ENCODE measurements at places on chromosomes 12 and 14.

DNA sequence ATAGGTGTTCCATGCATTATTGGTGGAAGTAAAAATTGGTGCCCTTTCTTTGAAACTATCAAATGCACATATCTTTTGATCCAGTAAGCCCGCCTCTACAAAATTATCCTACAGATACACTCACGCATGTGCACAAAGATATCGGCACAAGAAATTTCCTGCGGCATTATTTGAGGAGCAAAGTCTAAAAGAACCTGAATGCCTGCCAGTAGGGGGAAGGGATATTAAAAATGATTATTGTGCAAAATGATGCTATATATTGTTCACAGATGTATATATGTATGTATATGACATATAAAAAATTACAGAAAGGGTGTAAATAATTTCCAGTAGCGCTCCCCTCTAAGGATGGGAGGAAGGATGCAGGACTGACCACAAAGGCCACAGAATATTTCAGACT is 24.7 kb upstream of the ADIPOR2 start:
- DNase-seq, result no peak

- DNase-seq, result no peak
Observed at GRCh38 chr14:92495027-92495426, 18.6 kb upstream of the RIN3 start.

GRCh38 chr12:480831-481816 is 21.4 kb downstream of the B4GALNT3 start:
- DNase-seq, result no peak

GRCh38 chr12:116528498-116528897 is 30.7 kb upstream of the MAP1LC3B2 start:
- no peak for DNase-seq

- no peak for DNase-seq
Observed at GRCh38 chr12:3161861-3162260, 84.7 kb downstream of the TSPAN9 start.

DNA sequence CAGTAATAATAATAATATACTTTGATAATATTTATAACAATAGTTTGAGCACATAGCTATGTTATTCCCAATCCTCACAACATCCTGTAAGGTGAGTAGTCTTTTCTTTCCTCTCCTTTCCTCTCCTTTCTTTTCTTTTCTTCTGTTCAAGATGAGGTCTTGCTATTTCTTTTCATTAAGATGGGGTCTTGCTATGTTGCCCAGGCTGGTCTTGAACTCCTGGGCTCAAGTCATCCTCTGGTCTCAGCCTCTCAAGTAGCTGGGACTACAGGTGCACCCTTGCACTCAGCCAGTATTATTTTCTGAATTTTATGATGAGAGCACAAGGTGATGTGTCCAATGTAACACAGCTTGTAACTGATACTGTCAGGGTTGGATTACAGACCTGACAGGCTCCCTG is 134.6 kb downstream of the OTOGL start:
- no peak for DNase-seq

DNA sequence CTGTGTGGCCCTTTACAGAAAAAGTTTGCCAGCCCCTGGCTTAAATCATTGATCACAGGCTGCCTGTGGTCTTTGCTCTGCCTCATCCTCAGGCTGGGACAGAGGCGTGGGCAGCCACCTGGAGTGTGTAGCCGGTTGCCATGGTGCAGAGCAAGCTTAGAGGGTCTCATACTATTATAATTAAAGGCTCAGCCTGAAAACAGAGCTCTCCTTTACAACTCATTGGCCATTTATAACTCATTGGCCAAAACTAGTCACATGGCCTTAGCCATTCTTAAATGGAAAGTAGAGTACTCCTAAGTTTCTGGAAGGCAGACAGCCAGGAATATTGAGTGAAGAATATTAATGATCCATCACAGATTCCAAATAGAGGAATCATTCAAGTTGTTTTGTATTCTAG is 3.0 kb downstream of the HSP90B1 start:
- DNase-seq, result no peak

- no peak for DNase-seq
Observed at GRCh38 chr12:132729541-132730320, 19.1 kb downstream of the PGAM5 start.

GRCh38 chr14:54207075-54207474 is 189.7 kb upstream of the CDKN3 start:
- DNase-seq, result no peak

DNA sequence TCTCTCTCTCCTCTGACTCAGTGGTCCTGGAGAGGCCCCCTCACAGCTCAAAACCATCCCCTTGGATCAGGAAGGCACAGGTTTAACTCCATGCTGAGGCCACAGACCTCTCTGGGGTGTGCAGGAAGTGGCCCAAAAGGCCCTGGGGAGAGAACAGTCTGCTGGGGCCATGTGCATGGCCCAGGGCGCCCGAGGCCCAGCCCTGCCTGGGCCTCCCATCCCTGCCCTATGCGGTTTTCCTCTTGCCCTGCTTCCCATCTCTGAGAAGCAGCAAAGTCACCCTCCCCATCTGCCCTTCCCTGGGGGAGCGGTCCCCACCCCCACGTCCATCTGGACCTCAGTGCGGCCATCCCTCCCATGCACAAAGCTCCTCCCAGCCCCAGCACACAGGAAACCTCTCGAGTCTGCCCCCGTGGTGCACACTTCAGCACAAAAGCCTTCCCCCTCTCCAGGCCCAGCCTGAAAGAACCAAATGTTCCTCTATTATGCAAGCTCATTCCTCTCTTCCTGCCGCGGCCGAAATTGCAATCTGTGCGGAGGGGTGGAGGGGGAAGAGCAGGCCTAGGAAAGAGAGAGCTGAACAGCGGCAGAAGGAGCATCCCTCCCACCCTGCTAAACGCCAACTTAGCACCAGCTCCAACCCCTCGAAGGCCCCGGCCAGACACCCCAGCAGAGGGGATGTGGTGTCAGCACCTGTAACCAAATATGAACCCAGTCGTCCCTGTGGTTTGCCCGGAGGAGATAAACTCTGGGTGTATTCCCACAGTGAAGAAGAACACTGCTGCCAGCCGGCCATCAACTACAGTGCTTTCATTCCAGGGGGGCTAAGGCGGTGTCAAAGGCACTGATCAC is 108.5 kb downstream of the SCARB1 start:
- no peak for DNase-seq

- no peak for DNase-seq
Observed at GRCh38 chr12:122888232-122888752, 7.6 kb downstream of the VPS37B start.

DNA sequence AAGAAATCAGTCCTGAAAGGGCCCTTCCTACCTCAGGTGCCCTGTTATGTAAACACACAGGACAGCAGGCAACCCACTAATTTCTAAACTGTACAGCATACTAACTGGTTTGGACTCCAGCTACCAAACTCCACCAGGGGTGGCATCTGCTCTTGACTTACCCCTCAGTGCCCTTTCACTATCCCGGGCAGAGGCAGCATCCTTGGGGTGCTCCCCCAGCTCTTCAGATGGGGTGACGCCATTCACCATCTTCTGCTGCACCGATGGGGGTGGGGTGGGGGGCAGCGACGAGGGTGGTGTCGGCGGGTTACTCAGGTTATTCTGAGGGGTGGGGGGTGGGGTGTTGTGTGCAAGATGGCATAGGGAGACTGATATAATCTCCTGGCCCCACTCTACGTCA is 11.5 kb upstream of the PRKAG1 start:
- no peak for DNase-seq

DNA sequence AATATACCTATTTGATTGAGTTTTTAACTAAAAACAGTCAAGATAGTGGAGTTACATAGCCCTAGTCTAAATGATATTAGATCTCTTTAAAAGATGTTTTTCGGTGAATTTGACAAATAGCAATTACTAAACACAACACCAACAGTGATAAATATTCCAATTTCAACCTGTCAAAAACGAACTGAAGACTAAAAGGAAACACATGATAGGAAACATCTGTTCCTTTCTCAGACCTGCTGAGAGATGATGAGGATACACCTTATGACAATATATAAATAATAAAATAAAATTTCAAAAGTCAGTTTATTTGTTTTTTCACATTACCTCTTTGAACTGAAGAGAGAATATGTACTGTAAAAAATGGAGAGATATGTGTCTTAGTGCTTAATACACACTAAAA is 232.7 kb downstream of the RASSF9 start:
- no peak for DNase-seq

DNA sequence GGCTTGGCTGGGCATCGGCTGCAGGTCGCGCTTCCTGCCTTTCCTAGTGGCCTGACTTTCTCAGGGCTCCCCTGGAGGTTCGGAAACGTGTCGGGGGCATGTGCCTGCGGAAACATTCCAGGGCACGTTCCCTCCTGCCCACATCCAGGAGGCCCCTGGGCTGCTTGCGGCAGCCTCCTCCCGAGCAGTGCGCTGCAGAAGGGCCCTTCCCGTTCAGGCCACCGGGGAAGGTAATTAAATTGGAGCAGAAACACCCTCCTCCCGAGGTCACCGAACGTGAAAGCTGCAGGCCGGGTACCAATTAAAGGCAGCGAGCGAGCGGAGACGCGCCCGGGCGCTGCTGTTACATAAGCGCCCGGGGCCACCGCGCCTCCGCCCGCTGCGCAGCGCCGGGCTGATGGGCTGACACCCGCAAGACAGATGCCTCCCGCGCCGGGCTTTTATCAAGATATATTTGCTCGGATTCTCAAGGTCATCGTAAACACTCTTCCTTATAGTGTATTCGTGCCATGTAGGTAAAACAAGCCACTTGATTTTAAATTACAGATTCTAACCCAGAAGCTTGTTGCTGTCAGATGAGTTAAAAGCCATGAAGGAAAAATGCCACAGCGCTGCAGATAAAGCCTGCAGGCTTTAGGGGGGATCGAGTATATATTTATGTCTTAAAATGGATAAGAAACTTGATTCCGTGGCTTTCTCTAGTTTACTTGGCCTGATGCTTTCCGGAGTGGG is 31.4 kb downstream of the SSPN start:
- DNase-seq, result no peak

- no peak for DNase-seq
Observed at GRCh38 chr14:80135305-80136088, 75.8 kb downstream of the DIO2 start.

- DNase-seq, result no peak
Observed at GRCh38 chr12:92439420-92439805, 263.4 kb upstream of the PLEKHG7 start.

DNA sequence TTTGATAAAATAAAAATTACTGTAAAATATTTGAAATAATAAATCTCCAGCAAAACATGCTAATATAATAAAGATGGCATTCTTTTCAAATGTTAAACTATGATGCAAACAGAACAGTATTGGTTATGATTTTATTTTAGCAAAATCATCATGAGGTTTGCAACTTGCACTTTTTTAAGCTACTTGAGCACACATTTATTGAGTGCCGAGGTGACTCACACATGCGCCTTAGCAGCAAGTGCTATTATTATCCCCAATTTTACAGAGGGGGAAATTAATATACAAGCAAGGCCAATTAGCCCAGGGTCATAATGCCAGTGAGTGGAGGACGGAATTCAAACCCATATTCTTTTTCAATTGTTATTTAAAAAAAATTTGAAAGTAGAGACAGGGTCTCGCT is 7.3 kb downstream of the DYRK4 start:
- DNase-seq, result no peak

DNA sequence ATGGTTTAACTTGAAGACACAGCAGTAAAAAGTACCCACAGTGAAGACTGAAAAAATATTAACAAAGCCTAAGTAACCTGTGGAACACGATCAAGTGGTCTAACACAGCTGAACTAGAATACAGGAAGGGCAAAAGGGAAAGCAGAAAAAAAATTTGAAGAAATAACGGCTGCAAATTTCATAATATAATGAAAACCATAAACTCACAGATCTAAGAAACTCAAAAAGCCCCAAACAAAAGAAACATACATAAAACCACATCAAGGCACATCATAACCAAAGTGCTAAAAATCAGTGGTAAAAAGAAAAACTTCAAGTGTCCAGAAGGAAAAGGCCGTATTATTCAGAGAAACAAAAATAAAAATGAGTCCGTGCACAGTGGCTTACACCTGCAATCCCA is 30.9 kb downstream of the SPPL3 start:
- no peak for DNase-seq

GRCh38 chr12:5244513-5244972 is 187.4 kb upstream of the NTF3 start:
- no peak for DNase-seq

DNA sequence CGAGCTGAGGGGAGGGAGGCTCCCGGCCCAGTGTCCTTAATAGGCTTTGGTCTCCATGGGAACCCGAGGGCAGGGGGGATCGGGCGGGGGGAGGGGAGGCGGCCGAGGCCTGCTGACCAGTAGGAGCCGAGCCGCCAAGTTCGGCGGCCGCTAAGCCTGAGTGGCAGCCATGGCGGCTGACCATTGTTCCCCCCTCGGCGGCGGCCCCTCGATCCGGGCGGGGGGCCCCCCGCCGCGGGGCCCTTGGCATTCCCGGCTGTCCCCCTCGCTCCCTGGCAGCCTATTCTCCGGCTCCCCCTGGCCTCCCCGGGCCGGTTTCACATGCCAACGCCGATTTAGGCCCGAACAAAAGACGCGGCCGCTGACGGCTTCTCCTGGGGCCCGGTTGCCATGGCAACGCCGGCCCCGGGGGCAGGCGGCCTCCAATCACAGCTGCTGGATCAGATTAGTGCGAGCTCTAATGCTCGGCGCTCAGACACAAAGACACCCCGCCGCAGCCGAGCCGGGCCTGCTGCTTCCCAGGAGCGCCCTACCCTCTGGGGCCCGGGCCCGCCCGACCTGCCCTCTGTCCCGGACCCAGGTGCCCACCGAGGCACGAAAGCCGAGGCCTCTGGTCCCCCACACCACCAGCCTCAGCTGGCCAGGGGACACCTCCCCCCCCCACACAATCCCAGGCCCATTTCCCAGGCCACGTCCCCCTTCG is 7.3 kb downstream of the MSI1 start:
- DNase-seq, result no peak

DNA sequence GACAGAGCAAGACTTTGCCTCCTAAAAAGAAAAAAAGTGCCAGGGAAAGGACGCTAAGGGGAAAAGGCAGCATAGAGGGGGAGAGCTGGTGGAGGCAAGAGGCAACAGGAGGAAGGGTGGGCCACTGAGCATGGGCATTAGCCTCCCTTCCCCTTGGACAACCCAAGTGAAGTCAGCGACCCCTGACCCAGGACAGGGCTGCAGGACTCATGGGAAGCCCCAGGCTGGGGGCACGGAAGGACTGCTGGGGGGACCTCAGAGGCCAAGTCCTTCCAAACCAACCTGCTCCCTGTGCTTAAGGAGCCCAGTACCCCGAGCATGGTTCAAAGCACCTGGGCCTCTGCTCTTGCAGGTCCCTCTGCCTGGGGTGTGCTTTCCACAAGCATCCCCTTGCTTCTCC is 27.5 kb downstream of the CMKLR1 start:
- no peak for DNase-seq

All from liver (tissue), 10 donors.